Activated naive CD4-positive, alpha-beta T cell (primary cell): ENCODE measurements at places on chromosomes 2 and 18.
A peak's percentile ranks its signal among the peaks of the same experiment; 100 is the strongest.

DNA sequence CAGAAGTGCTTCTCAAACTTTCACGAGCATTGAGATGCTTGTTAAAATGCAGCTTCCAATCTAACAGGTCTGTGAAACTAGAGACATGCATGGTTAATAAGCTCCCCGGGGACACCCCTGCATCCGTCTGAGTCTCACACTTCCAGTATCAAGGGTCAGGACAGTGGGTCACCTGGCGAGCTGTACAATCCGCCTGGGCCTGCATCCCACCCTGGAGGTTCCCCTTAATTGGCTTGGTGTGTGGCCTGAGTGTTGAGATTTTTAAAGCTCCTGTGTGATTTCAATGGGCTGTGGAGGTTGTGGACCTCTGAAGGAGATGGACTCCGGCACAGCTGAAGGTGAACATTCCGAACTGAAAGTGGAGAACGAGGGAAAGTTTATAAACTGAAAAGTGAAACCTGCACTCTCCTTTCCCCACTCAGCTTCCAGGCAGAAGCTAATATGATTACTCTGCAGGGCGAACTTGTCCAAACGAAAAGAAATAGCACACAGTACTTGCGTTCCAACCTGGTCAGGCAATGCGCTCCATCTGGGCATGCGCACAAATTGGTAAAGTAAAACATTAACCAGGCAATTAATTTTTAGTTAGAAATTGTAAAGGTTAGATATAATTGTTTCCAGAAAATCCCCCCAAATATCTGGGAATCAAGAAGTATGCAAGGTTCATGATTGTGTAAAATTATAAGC lies 191.7 kb upstream of the ALKAL2 start:
- no peak for DNase-seq

DNA sequence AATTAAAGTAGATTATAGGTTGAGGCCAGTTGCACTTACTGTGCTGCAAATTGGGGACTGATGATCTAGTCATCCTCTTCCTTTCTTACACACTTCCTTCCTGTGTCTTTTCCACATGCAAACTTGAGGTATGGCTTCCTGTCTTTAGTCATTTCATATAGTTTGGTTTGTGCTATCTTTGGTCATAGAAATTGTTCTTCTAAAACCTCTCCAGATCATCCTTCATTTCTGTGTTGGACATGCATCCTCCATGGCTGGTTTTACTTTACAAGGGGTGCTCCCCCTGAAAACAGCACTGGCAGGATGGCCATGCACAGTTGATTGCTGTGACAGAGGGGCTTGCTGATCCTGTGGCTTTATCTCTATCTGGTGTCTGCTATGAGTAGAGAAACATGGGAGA lies 36.5 kb downstream of the MGAT5 start:
- no peak for DNase-seq

DNA sequence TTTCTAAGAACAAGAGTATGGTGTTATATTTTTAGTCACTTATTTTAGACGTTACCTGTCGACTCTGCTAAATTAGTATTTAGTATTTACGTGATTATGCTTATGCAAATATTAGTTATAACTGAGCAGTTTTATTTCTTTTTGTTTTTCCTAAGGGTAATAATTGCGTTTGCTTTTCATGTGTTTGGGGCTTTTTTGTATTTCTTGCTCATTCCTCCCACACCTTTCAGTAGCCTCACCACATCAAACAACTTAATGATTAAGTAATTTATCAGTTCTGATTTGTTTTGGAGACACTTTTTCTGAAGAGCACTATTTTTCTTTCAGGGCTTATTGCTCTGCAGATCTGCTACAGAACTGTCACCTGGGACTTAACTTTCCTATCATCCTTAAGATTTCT lies 7.5 kb downstream of the SLC4A1AP start:
- DNase-seq = no peak

DNA sequence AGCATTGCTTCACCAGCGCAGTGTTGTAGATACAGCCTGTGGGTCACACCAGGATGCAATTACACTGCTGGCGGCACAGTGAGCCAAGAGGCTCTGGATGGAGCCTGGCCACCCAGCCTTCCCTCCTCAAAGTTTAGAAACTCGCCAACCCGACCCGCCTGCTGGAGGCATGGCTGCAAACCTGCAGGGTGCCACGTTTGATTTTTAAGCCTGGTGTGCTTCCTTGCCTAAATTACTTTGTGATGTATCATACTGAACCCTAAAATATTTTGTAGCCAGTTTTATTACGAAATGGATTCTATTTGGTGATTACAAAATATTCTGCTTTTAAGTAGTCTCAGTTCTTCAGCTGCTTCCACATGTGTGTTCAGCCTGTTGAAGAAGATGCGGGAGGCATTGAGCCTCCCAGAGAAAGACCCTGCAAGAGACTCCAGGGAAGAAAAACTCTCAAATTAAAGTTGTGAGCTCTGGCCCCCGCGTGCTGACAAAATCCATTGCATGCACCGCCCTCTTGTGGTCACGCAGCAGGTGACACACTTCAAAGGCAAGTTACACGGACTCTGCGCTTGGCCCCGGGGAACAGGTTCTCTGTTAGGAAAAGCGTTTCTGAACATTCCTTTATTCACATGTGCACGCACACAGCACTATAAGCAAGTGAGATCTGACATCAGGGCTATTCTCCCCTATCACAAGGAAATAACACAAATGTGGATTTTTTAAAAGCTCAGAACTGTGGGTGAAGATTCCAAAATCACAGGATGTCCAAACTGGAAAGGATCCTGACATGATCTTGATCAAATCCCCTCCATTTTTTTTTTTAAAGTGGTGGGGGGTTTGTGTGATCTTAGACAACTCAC lies 63.0 kb upstream of the TWIST2 start:
- peak; percentile 9 for DNase-seq

- no peak for DNase-seq
These were observed 38.0 kb upstream of the GPAT2 start for GRCh38 chr2:96072746-96073145.

- DNase-seq = no peak
These were observed 190.7 kb upstream of the GATA6 start for GRCh38 chr18:21978546-21979170.

DNA sequence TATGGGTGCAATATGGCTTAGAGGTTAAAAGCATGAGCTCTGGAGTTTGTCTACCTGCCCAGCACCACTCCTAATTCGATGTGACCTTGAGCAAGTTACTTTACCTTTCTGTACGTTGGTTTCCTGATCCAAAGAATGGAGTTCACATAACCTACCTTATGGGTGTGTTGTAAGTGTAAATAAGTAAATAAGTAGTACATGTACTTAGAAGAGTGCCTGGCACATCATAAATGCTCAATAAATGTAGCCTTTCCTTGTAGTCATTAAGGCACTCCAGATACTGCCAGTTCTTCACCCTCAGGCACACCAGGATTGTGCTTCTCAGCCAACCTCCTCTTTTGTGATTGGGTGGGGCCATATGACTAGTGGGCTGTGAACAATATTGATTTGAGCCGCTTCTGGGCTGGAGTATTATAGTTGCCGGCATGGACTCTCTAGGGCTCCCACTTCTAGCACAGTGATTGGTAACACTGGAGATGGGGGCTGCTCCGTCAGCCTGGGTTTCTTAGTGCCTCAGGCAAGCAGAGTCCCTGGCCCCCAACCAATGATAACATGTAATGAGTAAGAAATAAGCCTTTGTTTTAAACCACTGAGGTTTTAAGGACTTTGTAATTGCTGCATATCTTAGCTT lies 101.7 kb upstream of the NOSTRIN start:
- no peak for DNase-seq

- DNase-seq = no peak
These were observed at the start of gene FRZB for GRCh38 chr2:182866461-182867406. Gene FRZB (minus strand): TSS chr2:182866637. CDS start chr2:182866552, 85 bp downstream.

GRCh38 chr2:123451542-123451941 lies 573.5 kb upstream of the CNTNAP5 start:
- no peak for DNase-seq
